ENCODE measurements at places on chromosomes 12 and 14. TPM values are rescaled to one million over a fixed set of nuclear protein-coding genes. Genes with fewer than 3 reads are reported as not detected.

DNA sequence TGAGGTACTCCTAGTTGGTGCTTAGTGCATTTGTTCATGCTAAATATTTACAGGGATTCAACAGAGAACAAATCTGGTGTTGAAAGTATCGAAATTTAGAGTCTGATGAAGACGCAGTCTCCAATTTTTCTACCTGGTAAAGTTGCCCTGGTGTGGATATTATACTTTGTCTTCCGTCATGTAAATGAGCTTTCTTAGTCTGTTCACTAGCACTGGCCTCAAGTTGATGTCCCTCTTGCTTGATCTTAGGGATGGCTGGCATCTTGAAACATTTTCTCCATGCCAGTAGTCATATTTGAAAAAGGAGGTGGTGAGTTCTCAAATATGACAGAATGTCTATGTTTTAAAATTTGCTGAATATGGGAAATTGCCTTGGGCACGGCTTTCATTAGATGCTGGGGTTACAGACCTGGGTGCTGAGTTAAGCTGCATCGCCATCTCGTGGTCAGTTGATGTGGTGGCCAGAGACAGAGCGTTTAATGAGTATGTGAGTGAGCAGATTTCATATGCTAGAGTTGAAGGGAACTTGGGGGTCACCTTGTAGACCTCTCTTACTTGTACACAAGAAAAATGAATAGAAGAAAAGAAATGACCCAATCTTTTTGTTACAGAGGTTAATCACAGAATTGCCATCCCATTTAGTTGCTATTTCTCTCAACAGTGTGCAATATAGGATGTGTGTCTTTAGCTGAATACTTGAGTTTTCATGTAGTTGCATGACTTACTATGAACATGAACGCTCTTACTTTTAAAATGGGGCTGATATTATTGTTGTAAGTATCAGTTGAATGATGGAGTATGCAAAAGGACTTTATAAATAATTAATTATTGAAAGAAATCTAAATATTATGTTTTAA lies 172.8 kb upstream of the DCN start:
- DNase-seq: peak; percentile 61

DNA sequence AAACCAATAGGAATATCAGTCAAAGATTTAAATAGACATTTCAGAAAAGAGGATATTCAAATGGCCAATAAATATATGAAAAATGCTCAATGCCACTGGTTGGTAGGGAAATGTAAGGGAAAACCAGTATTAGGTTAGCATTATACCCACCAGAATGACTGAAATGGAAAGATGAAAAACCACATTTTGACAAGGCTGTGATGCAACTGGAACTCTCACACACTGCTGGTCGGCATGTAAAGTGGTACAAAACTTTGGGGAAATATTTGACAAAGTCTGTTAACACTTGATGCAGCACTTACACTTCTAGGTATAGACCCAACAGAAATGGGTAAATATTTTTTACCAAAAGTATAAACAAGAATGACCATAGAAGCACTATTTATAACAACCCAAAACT lies 163.2 kb upstream of the C14orf180 start:
- no peak for DNase-seq

DNA sequence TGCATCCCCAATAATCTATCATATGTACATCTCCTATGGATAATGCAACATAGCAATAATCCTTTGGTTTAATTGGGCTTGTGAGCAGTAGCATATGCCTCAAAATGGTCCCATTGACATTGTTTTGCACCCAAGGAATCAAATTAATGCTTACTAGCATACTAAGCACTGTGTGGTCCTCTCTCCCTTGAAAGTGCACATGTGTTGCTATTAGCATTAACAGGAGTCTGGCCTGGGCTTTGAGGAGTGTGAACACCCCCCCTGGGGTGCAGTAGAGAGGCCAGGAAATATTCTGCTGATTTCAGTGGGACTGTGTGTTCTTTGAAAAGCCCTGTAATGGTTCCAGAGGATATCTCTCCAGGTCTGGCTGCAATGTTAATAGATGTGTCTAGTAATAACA lies 1148.4 kb downstream of the VRK1 start:
- DNase-seq: no peak

- DNase-seq: peak; percentile 59
Observed at GRCh38 chr14:92649934-92650545, 98.4 kb downstream of the LGMN start.

DNA sequence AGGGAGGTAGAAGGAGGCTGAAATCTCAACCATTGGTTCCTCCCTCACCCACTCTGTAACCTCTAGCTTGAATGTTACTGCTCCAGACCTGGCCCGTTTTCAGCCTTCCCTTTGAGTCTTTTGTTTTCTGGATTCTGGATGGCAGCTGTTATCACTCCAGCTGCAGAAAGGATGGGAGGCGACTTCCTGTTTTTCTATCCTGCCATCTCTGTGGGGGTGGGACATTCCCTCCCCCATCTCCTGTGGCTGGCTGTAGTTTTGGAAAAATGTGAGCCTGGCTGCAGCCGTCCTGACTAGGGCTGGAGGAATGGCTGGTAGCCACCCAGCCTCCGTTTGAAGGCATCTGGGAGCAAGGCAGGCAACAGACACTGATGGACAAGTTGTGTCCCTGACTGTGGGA lies 2.9 kb upstream of the PPFIBP1 start:
- DNase-seq: peak; percentile 57

DNA sequence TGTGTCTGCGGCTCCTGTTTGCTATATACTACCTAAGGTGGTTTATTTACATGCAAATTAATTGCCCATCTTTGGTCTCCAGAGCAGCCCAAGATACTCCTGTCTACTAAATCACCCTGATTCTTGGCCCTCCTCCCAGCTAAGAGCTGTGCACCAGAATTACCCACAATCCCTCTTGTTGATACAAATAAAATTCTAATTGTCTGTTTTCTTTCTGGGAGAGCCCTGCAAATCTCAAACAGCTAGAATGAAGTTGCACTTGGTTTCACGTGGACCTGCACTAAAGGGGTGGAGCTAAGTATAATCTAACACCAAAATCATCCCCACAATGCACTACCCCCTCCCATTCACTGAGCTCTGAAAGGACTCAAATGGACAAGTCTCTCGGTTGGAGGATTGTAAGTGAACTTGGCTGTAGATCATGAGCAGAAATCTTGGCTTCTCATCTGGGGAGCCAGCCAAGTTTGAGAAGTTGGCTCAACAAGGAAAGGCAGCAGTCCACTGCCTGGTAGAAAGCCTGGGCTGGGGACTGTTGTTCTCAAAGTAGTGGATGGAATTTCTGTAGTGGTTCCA lies 6.6 kb downstream of the MAX start:
- peak; percentile 66 for DNase-seq

GRCh38 chr12:62006076-62006732 lies 254.0 kb upstream of the USP15 start:
- no peak for DNase-seq

- DNase-seq: peak; percentile 91
Observed at GRCh38 chr12:124940393-124941169, 26.1 kb upstream of the UBC start.

FAIM2 gene
- 8.2 TPM for total RNA-seq

All from left ventricle myocardium superior (tissue), 1 donor.